Osteoblast (primary cell): ENCODE measurements at places on chromosomes 5 and 9.

DNA sequence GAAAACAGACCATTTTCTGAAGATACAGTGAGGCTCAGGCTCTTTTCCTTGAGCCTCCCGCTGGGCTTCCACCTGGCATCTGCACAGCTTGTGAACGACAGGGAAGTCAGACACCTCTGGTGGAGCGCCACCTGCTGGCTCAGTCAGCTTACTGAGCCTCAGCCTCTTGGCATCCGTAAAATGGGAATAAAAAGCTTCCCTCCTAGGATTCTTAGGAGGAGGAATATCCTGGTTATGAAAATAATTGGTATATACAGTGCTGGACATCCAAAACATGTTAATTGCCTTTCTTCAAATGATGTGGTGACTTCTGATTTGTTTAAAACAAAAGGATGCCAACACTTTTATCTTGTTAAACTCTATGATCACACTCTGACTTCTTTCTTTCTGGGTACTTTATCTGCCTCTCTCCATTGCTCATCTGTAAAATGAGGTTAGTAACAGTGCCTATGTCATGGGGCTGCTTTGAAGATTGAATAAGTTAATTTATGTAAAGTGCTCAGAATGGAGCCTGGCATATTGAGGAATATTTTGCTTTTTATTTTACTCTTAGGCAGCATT, 67.5 kb downstream of the MAMDC2 start:
- DNase-seq: peak; percentile 32

DNA sequence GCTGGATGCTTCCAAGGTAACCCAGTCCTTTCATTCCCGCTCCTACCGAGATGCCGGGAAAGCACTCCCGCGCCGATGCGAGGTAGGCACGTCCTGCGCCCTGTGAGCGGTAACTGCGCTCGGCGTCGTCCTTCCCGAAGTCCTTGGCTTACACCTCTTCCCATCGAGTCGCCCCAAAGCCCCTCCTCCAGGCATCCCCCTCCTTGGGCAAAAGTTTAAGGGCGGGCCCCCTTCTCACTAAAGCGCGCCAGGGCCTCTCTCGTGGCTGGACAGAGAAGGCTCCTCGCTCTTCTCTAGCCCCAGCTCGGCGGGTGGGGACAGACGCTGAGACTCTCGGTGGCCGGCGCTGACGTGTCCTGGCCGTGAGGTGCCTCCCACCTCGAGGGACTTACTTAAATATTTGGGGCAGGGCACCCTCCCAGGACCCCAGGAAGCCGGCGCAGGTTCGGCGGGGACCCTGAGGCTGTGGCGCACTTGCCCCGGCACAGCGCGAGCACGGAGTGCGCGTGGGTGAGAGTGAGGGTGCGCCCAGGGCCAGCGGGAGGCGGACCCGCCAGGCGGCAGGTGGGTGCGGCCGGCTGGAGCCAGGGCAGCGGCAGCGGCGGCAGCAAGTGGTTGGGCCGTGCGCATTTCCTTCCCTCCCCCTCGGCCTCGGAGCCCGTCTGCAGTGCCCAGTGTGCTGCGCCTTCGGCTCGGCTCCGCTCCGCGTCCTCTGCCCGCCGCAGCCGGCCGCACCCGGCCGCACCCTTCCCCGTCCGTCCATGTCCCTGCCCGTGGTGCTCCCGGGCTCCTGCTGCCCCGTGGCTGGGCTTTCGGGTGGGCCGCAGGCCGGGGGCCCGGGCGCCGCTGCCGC, at the start of gene ENTREP1:
Gene ENTREP1, plus strand, starts transcription at position 667 of the 853 bp plus-strand sequence. Its CDS starts 95 bp downstream, at position 762.
- peak; percentile 89 for DNase-seq

DNA sequence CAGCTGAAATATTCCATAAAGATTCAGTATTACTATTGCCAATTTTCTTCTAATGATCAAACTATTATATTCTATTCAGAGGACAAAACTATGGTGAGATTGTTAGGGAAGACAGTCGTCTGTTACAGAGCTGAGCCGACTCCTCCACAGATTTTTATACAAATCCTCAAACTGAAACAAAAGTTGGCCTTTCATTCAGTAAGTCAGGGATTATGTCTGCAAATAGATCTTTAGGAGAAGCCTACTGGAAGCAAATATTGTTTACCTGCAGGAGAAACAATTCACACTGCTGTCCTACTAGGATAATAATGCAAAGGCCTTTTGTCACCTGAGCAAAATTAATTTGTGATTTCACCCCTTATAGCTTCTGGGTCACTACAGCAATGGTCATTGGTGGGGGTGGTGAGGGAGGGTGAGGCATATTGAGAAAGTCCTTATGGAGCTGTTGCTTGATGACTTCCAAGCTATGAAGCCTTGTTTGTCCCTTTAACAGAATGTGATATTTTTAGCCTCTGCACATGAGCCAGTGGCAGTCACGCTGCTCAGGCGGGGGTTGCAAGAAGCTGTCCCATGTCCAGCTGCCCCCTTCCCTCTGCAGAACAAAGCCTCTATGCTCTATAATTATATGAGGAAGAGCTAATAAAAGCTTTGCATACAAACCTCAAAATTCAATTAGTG, 200.5 kb upstream of the KLF9 start:
- no peak for DNase-seq

GRCh38 chr5:38590838-38591522, 34.5 kb upstream of the LIFR start:
- DNase-seq: no peak

GRCh38 chr5:130198927-130199326, 294.7 kb downstream of the CHSY3 start:
- DNase-seq: no peak

- no peak for DNase-seq
Measured at GRCh38 chr5:133878236-133878555, 90.2 kb downstream of the C5orf15 start.

- DNase-seq: peak; percentile 69
Measured at GRCh38 chr9:76456202-76456926, 2.6 kb upstream of the GCNT1 start.

DNA sequence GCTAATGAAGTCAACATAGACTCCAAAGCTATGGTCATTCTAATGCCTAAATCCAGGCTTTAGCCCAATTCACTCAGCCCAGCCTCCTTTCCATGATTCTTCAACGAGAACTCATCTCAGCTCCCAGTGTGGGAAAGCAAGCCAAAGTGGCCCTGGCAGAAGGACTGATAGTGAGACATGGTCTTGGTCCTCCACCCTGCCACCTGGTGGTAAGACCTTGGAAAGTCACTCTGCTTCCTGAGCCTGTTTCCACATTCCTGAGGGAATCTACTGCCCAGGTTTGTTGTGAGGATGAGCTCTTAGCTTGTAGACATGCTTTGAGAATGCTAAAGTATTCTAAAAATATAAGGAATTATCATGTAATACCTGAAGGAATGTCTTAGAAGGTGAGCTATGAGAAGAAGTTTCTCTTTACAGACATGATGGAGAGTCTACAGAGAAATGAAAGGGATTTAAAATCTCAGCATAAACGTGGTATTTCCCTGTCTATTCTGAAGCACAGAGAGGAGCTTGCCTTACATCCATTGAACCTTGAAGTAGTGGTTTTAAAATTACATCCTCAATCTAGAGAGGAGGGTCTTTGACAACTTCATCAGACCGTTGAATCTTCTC, 173.5 kb downstream of the TRIM32 start:
- peak; percentile 79 for DNase-seq

DNA sequence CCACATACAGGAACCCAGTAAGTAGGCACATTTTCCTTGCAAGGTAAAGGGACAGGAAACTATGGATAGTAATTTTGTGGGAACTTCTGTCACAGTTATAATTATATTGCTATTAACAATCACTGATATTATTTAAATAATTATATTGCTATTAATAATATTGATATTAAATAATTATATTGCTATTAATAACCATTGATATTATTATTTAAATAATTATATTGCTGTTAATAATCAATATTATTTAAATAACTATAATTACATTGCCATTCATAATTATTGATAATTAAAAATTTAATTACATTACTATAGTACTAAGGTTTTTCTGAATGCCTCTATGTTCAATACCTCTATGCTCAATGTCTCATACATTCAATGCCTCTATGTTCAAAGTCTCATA, 385.6 kb upstream of the SGCD start:
- no peak for DNase-seq

DNA sequence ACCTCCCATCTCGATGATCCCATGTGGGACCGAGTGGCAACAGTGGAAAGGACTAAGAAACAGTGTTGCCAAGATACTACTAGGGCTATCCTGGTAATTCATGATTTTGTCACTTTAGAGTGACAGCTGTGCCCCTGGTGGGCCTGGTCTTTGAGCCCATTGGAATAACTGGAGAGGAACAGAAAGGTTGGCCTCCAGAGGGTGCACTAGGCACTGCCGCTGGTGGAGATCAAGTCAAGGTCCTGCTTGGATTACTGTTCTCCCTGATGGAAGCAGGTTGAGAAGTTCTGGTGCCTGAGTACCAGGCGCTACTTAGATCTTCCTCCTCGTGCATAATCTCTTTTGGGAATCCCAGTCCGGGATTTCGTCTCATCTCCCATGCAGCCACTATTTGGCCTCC, 129.6 kb downstream of the SEC61B start:
- DNase-seq: no peak

DNA sequence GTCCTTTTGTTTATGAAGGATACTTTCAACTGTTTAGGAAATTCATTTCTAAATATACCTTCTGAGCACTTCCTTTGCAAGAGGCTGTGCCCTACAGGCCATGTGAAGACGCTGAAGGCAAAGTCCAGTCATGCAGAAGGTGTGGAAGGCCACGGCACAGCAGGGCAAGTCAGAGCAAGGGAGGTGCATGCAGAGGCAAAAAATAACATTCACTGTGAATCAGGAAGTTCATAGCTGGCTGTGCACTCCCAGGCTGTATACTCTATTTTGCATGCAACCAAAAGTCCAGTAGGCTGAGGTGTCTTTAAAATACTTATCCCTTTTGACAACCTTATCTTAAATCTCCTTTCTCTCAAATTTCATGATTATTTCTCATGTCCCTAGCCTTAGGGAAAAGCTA, 50.3 kb downstream of the GNAQ start:
- DNase-seq: no peak

DNA sequence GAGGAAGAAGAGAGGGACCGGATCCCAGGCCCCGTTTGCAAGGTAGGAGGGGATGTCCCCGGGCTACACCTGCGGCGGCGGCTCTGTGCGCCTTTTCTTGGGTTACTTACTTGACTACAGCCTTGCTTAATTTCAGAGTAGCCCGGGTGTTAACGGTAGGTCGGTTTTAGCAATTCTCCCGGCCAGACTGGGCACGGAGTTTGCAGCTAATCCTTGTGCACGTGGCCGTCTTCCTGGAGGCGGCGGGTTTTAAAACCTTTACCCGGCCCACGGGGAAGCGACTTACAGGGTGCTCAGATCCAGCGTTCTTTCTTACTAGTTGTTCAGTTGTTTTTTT, 313 bp downstream of the BRIX1 start:
- DNase-seq: no peak

DNA sequence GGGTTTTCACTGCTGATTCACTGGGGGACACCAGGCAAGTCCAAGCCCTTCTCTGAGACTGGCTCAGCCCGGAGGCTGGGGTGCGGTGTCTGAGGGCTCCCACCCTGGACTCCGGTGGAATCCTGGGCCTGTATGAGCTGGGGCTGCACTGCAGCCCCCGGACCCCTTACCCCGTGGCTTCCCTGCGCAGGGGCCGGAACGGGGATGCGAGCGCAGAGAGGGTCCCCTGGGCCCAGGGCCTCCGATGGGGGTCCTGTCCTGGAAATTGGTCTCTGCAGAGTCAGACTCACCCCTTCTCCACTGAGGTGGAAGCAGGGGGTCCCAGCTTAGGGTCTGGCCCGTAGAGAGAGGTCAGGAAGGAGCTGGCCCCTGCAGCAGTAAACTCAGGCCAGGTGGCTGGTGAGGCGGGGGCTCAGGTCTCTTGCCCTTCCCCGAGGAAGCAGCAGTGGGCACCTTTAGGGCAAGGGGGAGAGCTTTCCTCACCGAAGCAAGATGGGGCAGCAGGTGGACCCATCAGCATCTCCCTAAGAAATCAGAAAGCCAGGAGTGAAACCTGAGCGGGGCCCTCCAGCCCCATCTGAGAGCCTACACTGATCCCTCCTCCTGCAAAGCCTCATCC, 1.6 kb upstream of the VAV2 start:
- no peak for DNase-seq

DNA sequence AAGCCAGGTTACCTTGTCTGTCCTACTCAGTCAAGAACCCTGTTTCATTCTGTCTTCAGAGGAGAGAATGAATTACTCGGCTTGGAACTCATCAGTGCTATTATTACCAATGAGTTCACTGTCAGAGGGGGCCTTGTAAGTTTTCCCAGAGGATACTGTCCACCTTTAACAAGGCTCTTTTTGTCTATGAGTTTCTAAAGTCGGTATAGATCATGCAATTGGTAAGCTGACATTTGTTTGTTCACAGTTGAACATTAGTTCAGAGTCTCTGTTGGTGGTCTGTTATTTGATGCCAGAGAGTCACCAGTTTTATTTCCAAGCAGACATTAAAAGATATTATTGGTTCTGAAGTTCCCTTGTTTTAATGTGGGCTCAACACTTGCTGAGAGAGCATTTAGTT, 58.1 kb upstream of the DHFR start:
- DNase-seq: no peak

DNA sequence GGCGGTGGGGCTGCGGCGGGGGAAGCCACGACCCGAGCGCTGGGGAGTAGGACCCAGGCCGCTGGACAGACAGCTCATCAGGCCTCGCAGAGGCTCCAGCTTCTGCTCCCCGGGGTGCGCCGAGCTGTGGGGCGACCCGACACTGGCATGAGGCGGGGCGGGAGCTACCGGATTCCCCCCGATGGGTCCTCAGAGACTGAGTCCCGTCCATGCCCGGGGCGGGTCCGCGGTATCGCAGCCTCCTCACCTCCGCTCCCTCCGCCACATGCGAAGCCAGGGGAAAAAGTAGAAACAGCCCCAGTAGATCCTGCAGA, 2.6 kb upstream of the CCL27 start:
- DNase-seq: no peak

DNA sequence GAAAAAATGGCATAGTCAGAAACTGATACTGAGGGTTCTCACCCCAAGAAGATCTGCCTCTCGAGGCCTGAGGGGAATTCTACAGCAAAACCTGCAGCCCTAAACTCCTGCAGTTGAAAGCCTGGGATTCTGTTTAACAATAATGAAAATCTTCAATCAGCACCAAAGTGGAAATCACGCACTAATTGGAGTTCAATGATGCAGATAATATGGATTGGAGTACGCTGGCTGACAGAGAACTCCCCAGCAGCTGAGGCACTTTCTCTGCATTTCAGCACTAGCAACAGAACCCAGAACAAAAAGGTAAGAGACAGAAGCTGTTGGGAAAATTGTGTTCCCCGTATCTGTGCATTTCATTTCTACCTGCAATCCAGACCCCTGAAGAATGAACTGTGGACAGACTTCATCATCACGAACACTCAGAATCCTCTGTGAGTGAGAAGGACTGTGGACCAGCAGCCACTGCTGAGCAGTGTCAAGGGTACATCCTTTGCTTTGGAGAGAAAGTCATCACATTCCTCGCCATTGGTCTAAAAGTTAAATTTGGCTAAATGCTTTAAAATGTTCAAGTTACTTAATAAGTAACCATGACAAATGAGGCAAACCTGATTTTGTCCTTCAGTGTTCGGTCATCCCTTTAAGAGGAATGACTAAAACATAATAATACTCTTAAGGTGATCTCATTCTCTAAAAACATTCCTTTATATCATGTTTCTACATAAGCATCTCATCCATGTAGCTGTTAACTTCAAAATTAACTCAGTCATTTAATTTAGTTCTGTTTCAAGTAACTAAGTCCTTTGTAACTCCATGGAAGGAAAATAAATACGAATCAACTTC, 126.1 kb downstream of the GAS1 start:
- peak; percentile 58 for DNase-seq

GRCh38 chr5:74149395-74149794, 491.1 kb downstream of the ENC1 start:
- DNase-seq: no peak
